ENCODE measurements at places on chromosomes 3 and 15.

GRCh38 chr3:30681649-30682211 is 75.3 kb downstream of the TGFBR2 start:
- DNase-seq = no peak

GRCh38 chr3:122770521-122771202 is 23.0 kb downstream of the HSPBAP1 start:
- no peak for DNase-seq

DNA sequence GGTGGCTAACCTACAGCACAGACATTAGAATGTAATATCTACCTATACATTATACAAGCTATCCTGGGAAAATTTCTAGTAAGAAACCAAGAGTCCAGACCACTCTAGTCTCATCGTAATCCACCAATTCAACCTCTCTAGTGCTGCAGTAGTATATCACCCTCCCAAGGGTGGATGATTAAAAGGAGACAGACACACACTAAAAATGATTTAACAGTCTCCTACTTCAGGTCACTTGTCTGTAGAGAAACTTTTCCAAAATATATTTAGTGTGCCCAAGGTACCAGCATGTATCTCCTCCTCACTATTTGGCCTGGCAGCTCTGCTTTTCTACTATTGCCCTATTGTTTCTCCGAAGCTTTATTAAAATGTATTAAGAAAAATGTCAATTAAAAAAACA is 45.0 kb downstream of the ZBTB20 start:
- no peak for DNase-seq

GRCh38 chr3:26237036-26237682 is 385.4 kb upstream of the LRRC3B start:
- no peak for DNase-seq

GRCh38 chr3:46660543-46661523 is 32.6 kb downstream of the ALS2CL start:
- no peak for DNase-seq

- DNase-seq = no peak
These were observed 89.2 kb downstream of the RBPMS2 start for GRCh38 chr15:64686130-64686735.

- no peak for DNase-seq
These were observed 1.1 kb downstream of the CASR start for GRCh38 chr3:122184591-122184929.

- no peak for DNase-seq
These were observed 141.6 kb downstream of the EFHB start for GRCh38 chr3:19792388-19792787.

GRCh38 chr3:43017593-43018195 is 38.6 kb downstream of the GASK1A start:
- DNase-seq = no peak

DNA sequence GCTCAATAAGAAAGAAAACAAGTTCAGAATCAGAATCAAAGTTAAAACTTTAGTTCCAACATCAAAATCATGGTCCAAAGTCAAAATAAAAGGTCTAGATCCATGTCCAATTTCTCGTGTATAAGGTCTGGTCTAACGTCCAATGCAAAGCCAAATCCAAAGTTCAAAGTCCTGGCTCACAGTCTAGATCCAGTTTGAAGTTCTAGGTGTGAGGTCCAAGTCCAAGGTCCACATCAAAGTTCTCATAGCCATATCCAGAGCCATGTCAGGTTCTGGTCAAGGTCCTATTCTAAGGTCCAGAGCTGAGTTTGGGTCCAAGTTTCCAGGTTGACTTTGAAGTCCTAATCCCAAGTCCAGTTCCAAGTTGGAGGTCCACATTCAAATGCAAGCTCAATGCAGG is 40.7 kb upstream of the VIPR1 start:
- DNase-seq = no peak

DNA sequence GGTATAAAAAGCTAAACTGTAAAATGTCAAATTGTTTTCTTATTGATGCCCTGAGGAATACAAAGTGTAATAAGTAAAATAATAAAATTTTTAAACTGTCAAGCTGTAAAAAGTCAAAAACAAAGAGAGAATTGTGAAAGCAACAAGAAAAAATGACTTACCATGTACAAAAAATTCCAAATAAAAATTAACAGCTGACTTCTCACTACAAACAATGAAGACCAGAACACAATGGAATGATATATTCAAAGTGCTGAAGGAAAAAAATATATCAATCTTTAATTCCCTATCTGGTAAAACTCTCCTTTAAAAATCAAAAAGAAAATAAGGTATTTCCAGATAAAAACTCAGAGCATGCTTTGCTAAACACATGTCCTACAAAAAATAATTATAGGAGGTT is 883.5 kb downstream of the IGSF11 start:
- DNase-seq = no peak

- DNase-seq = no peak
These were observed 46.8 kb downstream of the ITGA11 start for GRCh38 chr15:68385240-68385561.

- no peak for DNase-seq
These were observed 14.6 kb downstream of the IP6K2 start for GRCh38 chr3:48702320-48702920.

DNA sequence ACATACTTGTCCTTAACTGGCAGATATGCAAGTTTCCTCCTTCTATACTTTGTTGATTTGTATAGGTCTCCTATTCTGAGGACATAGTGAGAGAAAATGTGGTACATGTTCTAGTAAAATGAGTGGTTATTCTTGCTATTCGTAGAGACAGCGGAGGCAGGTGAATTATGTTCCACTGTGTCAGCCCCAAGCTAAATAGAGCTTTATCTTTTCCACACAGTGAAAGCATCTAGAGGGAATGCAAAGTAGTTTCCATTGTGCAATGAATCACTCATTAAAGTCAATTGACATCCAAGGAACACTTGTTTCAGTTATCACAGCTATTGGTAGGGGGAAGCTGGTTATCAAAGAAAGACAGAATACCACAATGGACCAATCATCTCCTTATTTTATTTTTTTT is 262.4 kb downstream of the NLGN1 start:
- DNase-seq = no peak

- DNase-seq = no peak
These were observed 76.2 kb downstream of the TRIM42 start for GRCh38 chr3:140753865-140754754.

GRCh38 chr3:195066441-195066841 is 204.5 kb downstream of the XXYLT1 start:
- DNase-seq = no peak

DNA sequence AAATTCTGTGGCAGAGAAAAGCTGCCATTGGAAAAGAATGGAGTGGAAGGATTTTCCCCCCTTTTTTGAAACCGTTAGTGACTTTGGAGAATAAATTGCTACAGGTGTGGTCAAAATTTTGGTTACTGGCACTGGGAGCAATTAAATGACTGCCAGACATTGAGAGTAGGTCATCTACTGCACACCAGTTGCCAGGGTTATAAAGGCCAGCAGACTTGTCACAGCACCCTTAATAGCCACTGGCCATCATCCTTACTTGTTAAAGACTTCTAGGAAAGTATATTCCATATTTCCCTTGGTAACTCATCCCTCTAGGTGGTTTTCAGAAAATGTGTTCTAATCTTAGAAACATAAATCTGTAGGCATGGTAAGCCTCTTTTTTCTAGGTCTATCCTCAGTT is 8.0 kb downstream of the PIK3CA start:
- DNase-seq = no peak

DNA sequence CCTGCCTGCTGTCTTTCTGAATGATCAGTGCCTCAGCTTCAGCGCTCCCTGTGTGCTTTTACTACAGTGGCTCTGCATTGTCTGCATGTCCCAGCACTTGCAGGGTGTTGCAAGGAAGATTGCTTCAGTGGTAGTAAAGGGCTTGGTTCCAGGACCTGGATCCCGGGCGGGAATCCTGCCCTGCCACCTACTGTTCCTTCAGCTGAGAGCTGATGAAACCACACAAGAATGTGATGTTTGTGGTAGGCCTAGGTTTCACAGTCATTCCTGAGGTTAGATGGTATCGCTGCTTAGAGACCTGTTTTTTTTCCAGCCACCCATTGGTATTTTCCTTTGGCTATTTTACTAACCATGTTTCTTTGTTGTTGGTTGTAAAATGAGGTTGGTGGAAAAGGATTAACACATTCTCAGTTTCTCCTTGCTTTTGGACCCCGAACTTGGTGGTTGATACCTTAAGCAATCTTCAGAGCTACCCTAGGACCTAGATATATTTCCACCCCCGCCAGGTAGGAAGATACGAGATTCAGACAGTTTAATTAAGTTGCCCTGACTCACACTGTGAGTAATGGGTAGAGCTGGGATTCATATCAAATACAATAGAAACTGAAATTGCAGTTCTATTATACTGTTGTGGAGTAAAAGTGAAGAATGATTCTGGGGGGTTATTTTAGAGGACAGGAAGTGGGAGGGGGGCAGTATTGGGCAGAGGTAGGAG is 11.4 kb downstream of the GPR87 start:
- peak; percentile 46 for DNase-seq

- DNase-seq = no peak
These were observed 132.2 kb downstream of the ASB7 start for GRCh38 chr15:100734586-100734985.

DNA sequence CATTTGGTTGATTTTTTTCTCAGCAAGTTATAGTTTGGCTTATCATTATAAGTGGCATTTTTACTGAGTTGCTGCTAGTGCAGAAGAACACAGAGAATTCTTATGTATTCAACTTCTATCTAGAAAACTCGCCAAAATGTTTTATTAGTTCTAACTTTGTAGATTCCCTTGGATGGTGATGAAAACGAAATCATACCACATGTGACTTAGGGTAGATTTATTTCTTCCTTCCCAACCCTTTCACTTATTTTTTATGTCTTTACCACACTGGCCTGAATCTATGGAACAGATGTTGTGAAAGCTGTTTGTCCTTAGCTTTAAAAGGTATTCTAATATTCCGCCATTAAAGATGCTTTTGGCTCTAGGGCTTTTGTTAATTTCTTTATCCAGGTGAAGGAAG is 503.3 kb upstream of the CFAP20DC start:
- DNase-seq = no peak

DNA sequence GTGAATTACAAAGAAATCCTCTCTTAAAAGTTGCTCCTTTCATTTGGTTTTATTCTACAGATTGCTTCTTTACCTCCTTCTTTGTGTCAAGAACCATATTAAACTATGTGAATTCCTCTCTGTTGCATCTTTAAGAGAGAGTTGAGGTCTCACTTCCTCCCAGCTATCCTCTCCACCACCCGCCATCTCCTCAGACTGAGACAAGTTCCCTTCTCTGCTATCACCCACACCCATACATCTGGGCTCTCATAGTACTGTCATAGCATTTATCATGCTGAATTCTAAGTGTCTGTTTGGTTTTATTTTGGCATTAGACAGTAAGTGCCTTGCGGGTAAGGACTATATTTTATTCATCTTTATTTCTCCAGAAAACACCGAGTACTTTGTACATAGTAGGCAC is 54.2 kb downstream of the B3GALNT1 start:
- no peak for DNase-seq
